ENCODE measurements at places on chromosomes 1 and 21.

DNA sequence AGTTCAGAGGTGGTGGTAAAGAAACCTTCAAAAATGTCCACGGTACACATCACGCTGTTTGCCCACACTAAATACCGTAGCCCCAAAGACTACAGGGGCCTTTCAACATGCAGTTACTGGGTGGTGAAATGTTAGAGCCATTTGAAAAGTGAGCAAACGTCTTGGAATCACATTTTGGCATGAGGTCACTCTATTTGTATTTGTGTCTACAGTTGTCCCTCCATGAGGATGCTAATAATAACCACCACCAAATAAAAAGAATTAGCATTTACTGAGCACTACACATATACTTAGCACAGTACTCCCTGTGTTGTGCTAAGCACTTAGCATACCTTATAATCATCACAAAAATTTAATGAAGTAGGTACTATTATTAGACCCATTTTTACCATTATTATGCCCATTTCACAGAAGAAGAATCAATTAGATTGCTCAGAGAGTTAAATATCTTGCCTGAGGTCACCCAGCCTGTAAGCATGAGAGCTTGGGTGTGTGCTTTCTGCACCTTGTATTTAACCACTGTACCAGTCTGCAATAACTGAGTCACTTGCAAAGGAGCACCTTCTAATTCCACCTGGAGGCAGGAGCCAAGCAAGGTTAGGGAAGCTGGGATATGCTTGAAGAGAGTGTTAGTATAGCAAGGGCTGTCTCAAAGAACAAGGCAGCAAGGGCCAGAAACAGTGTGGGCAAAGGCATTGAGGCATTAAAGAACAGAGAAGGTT lies 57.4 kb downstream of the DNTTIP2 start:
- no peak for DNase-seq

DNA sequence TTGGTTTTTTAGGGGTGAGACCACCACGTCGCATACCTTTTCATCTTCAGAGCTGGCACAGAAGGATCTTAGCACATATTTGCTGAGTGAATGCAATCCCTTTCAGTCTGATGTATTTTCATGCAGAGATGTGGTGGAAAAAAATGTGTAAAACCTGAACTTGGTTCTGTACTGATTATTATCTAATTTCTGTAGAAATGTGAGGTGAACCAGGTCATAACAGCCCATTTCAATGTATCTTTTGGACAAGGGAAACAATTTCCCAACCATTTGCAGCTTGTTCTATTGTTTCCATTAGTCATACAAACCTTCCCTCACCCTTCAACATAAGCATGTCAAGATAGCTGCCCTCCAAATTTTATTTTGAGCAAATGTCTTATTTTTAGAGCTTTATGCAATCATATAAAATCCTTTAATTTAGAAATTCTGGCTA lies 46.8 kb upstream of the RUNX1 start:
- DNase-seq: no peak

- DNase-seq: no peak
Measured at GRCh38 chr1:212078826-212079225, 43.3 kb downstream of the DTL start.

GRCh38 chr1:25118546-25118945 lies 113.8 kb downstream of the SYF2 start:
- no peak for DNase-seq

DNA sequence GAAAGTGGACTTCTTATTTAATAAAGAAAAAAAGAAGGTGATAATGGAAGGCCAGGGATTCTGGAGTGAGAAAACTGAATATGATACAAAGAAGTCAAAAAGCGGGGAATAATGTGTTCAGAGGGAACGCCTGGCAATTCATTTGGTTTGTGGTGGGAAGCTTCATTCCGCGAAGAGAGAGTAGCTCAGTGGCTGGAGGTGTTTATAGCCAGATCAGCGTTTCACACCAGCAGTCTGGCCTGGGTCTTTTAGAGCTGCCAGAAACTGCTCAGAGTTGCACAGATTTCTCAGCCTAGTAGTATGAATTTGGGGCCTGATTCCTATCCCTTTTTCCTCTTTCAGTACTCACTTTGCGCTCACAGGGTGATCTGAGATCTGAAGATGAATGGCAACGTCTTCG lies 67.8 kb upstream of the IPO9 start:
- DNase-seq: no peak

GRCh38 chr1:53968125-53968513 lies 22.0 kb downstream of the LRRC42 start:
- DNase-seq: no peak

DNA sequence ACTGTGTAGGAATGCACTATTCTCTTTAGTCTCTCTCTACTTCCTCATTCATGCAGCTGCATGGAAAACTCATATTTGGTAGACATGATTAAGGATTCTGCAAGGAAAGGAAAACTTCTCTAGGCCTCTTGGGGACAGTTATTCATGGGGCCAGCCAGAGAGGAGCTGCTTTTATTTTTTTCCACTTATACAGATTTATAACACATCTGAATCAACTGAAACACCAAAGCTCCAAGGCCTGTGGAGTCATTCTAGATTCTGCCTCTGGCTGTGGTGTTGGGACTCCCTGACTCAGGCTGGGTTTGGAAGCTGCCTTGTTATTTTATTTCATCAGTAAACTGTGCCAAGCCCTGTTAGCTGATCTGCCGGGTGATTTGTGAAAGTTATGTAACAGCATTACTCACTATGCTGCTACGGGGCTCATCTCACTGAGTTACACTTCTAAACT lies 83.9 kb upstream of the EDEM3 start:
- no peak for DNase-seq

- no peak for DNase-seq
Measured at GRCh38 chr21:41235201-41235600, 67.2 kb downstream of the BACE2 start.

DNA sequence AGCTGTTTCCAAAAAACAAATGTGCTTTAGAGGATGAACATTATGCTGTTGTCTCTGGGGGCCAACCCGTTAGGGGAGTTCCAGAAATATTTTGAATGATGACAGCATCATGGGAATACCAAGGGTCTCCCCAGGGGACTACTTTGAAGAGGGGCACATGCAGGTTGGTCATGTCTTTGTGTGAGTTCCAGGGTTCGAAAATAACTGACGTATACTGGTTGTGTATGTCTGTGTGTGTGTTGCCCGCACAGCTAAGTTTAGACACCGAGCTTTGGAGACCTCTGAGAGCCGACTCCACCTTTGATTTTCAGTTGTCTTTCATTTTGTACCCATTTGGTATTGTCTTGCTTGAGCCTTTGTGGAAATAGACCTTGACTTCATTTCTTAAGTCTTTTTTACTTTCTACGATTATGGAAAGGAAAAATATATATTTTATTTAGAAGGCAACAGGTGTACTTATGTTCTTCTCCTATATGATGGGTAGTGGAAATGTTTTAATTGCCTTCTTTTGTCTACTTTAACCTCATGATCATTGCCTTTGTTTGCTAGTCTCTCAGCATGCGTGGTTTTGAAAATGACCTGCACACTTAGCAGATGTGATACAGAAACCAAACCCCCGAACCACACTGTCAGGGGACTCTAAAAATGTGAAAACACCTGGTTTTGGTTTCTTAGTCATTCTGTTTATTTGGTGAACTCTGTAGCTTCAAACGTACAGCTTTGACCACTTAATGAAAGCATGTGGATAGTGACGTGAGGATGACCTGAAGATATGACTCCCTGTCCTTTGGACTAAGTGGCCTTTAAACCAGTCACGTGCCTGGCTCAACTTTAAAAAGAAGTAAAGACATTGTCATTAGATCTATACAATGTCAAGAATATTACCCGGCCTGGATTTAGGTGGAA lies 56.5 kb downstream of the GALNT2 start:
- no peak for DNase-seq

GRCh38 chr1:50342525-50342924 lies 80.7 kb downstream of the DMRTA2 start:
- DNase-seq: no peak

DNA sequence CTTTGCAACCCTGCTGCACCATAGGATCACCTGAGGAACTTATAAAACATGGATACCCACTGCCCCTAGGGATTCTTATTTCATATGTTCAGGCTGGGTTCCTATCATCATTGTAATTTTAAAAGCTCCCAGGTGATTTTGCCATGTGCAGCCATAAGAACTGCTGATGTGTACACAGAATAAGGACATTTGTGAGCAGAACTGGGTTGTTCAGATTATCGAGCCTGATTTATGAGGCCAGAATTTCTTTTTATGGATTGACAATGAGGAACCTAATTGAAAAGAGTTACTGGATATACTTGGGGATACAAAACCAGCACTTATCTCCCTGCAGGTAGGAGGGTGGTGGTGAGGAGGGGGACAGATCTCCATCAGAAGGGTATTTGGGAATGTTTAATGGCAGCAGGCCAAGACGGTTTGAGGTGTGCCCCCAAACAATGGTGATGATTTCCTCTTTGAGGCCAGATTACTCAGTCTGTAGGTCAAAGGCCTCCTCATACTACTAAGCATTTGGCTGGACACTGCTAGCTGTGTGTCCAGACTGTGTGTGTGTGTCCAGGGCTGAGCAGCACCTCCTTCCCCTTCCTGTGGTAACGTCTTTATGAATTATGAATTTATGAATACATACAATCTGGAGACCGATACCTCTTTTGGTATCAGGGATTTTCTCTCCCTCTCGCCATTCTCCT lies 18.9 kb downstream of the NOS1AP start:
- no peak for DNase-seq

DNA sequence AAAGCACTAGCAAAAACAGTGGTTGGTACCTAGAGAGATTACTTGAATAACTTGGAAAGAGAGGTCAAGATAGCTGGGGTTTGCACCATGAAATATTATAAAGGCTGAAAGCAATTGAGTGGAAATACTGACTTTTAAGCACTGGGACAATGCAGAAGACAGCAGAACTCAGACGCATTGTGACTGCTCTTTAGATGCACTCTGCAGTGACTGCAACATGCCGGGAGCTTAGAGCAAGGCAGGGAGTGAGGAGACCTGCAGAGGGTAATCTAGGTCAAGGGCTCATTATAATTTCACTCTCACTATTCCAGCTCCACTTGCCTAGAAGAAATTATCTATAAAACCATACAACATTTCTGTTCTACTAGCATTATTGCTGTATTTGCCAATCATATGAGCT lies 36.6 kb downstream of the OLFM3 start:
- no peak for DNase-seq

GRCh38 chr21:32570456-32570855 lies 14.9 kb downstream of the TCP10L start:
- no peak for DNase-seq

GRCh38 chr1:234148816-234149215 lies 224.4 kb upstream of the COA6 start:
- no peak for DNase-seq

DNA sequence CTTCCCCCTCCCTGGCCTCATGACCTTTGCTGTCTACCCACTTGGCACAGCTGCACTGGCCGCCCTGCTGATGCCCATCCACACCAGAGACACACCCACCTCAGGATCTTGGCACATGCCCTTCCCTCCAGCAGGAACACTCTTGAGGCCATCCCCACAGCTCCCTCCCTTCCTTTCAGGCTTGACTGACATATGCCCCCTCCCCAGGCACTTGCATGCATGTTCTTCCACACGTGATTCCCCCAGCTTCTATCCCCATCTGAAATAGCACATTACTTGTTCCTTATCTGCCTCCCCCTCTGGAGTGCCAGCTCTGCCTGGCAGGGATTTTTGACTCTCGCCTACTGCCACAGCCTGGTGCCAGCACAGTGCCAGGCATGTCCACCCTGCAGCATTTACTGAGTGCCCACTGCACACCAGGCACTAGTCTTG lies 98.5 kb upstream of the SLC25A33 start:
- no peak for DNase-seq

- no peak for DNase-seq
Measured at GRCh38 chr1:39787468-39787867, 1.2 kb downstream of the BMP8B start.

DNA sequence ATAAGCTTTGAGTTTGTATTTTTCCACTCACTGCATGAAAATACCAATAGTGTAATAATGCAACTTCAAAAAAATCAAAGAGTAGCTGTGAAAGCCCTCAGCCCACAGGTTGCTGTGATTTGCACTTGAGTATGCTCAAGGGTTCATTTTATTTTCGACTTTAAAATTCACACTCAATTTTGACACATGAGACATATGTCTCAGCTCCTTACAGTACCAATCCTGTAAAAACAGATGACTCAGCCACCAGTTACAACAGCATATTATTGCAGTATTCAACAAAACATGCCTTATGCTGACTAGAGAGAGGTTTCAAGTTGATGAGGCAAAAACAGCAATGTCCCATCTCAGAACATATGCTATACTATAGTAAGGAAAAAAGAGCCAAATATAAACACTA lies 66.1 kb downstream of the CYYR1 start:
- no peak for DNase-seq

- no peak for DNase-seq
Measured at GRCh38 chr21:46394595-46395104, 64.0 kb upstream of the DIP2A start.

GRCh38 chr1:39395357-39395831 lies 96.0 kb upstream of the BMP8A start:
- no peak for DNase-seq

GRCh38 chr1:233554037-233554436 lies 59.9 kb upstream of the KCNK1 start:
- DNase-seq: no peak

DNA sequence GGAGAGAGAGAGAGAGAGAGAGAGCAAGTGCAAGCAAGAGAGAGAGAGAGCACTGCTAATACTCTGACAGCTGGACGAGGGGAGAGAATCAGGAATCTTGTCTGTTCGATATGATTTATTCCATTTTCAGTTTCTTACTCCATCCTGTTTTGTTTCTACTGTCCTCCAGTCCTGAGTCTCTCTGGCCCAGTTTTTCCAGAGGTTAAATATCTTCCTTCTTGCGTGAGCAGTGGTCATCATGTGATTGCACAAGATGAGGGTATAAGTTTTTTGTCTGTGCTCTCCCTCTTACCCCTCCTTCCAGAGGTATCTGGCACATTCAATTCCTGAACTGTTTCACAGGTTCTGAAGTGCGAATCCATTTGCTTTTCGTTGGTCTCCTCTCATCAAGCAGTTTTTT lies 16.8 kb downstream of the UBE2U start:
- DNase-seq: no peak

GRCh38 chr1:30284226-30284625 lies 439.2 kb downstream of the MATN1 start:
- no peak for DNase-seq

GRCh38 chr1:91854852-91855534 lies 31.0 kb downstream of the TGFBR3 start:
- no peak for DNase-seq

DNA sequence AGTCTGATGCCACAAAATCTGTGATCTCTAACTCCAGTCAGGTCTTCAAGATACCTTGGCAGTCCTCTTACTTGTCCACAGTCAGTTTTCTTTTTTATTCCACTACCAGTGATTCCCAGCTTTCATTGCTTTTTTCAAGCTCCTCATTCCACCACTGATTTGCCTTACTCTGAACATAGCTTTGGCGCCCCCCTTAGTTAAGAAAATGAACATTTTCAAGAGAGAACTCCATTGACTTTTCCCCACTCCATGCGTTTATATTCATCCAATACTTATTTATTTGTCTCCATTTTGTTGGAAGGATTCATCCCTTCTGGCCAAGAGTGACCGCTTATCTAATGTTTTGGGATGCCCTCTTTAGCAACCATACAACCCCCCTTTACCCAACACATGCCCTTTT lies 33.9 kb upstream of the IPO9 start:
- DNase-seq: no peak

- no peak for DNase-seq
Measured at GRCh38 chr1:216892581-216893160, 169.4 kb upstream of the ESRRG start.

GRCh38 chr1:71312545-71312944 lies 231.7 kb upstream of the ZRANB2 start:
- no peak for DNase-seq

Measured in neural crest cell (in vitro differentiated cells).